Activated naive CD4-positive, alpha-beta T cell treated with anti-CD3 and anti-CD28 coated beads, Interleukin-2, amount 50 U/mL, for 16 hours (primary cell): ENCODE measurements at places on chromosomes 2 and 18.

GRCh38 chr2:212814941-212815340, 276.3 kb upstream of the ERBB4 start:
- no peak for DNase-seq

DNA sequence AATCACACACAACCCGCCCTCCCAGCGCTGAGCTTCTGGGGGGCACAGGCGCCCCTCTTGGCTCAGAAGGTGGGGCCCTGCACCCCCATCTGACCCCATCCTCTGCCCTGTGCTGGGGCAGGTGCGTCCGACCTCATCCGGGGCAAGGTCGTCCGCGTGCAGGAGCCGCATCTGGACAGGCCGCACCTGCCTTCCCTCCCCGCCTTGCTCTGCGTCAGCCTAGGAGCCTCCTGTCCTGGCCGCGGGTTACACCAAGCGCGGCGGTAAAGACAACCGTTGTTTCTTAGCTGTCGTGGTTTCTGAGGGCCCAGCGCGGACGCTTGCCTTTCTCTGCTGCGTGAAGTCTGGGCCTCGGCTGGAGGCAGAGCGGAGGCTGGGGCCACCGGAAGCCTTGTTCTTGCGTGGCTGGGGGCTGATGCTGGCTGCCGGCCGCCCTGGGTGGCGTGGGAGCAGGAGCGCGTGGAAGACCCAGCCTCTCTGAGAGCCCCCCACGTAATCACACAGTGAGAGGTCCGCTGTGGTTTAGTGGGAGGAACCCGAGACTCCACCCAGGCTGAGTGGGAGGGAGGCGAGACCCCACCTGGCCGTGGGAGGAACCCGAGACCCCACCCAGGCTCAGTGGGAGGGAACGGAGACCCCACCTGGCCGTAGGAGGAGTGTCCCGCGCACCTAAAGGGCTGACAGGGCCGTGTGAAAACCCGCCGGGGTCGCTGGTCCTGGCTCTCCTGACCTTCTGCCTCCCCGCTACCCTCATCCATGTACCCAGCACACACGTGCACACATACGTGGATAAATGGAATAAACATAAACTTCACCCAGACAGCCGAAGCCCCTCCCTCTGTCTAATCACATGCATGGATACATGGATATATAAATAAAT, 51.8 kb downstream of the KCNG2 start:
- no peak for DNase-seq

- no peak for DNase-seq
These were observed 52.6 kb upstream of the RAB27B start for GRCh38 chr18:54775686-54776085.

GRCh38 chr2:224973112-224974016, 68.9 kb downstream of the DOCK10 start:
- DNase-seq, result no peak

DNA sequence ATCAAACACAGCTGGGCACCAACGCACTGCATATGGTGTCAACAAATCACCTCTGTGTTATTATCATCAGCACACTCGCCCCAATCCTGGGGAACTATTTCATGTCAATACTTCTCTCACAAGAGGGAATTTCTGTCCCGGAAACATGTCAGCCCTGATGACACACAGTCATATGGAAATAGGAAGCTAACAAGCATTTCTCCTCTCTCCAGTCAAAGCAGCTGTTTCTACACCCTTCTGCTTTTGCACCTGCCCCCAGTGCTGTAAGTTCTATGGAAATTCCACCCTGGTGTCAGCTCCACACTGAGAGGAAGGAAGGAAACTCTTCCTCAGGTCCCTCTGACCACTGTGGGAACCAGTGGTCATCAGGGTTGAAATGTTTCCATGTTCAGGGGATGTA, 447.6 kb upstream of the ID2 start:
- DNase-seq, result no peak

DNA sequence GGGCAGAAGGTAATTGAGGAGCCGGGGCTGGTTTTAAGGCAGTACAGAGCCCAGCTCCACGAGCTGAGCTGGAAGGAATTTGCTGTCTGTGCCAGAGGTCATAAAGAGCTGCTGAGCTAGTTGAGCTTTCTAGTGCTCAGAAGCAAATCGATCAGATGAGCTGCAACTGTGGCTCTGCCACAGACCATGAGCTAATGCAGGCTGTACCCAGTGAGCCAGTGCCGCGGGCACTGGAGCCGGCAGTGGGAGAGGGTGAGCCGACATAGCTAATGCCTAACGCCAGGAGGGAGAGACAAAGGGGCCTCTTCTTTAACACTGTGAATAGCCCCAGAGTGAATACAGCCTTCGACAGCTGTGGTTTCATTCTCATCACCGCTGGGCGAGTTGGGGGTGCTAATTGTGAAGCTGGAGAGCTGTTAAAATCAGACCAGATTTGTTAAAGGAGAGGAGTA, 410.1 kb upstream of the TCF4 start:
- DNase-seq, result no peak
